ENCODE measurements at places on chromosomes 1 and 21.

GRCh38 chr1:185279571-185279970 is 37.5 kb downstream of the IVNS1ABP start:
- DNase-seq = no peak

DNA sequence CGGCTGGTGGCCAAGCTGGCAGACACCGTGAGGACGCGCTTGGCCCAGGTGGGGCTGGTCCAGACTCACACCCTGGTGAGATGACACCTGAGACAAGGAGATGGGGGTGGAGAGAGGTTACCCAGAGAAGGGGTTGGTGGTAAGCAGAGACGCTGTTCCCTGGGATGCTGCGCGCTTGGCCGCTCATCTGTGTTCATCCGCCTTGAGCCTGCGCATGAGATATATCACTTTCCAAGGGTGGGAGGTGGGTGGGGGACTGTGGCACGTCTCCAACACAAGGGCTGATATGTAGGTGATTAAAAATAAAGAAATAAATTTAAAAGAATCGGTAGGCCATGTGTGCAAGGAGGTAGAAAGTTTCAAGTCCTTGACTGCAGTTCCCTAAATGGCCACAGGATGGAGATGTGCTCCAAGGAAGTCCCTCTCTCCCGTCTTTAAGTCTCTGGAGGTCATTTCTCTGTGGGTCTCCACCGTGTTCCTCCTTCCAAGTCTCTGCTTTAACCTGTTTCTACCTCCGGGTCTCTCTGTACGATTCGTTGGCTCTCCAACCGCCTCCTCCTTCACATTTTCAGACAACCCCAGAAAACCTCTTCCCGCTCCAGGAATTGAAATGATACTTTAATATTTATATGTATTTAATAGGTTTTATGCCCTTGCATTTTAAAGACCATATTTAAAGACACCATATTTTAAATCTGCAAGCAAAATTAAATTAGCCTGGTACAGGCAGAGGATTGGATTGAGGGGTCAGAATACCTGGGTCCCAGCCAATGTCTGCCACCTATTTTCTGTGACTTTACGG is 4.5 kb downstream of the TTC24 start:
- peak; percentile 55 for DNase-seq

DNA sequence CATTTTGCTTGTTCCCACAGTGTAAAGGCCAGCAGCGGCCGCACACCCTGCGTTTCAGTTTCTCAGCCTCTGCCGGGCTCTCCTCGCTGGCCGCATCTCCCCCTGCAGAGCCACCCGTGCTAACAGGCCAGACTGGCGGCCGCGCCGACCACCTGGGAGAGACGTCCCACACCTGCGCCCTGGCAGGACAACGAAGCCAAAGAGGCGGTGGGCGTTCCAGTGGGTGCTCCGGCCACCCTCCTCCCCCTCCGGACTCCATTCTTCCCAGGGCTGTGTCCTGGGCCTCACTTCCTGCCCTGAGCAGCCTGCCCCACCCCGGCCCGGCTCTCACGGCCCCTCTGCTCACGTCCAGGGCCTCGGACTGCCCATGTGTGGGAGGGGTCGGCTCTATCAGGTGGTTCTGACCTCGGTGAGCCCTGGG is 31.9 kb upstream of the SLC19A1 start:
- DNase-seq = no peak

GRCh38 chr1:151003180-151003579 is 3.5 kb downstream of the MINDY1 start:
- DNase-seq = no peak

- DNase-seq = no peak
Measured at GRCh38 chr1:37793773-37794371, at the start of gene MANEAL. Gene MANEAL, plus strand, starts transcription at chr1:37793847. Its CDS starts 336 bp downstream, at chr1:37794183.

GRCh38 chr1:163085904-163086268 is 16.7 kb downstream of the RGS4 start:
- DNase-seq = no peak

- no peak for DNase-seq
Measured at GRCh38 chr1:89670163-89670562, 37.2 kb downstream of the LRRC8C start.

GRCh38 chr1:45038661-45039364 is 26.8 kb downstream of the UROD start:
- DNase-seq = no peak

DNA sequence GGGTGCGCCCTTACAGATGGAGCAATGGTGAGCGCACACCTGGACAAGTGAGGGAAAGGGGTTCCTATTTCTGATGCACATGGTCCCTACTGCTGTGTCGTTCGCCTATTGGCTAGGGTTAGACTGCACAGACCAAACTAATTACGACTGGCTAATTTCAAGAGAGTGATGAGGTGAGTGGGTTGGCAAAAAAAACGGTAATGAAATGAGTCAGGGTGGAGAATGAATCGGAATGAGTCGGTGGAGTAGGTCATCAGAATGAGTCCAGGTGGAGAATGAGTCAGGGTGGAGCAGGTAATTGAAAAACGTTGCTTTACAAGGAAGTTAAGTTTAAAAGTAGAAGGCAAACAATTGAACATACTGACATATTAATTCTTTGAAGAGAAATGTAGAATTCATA is 79.8 kb downstream of the WDR4 start:
- DNase-seq = no peak

DNA sequence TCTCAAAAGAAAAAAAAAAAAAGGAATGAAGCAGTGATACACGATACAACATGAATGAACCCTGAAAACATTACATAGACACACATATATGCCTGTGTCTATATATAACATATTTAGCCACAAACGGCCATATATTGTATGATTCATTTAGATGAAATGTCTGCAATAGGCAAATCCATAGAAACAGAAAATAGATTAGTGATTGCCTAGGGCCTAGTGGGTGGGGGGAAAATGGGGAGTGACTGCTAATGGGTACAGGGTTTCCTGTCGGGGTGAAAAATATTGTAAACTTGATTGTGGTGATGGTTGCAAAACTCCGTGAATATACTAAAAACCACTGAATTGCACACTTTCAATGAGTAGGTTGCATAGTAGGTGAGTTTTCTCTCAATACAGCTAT is 6.0 kb upstream of the H6PD start:
- DNase-seq = no peak

GRCh38 chr21:46066591-46067331 is 31.2 kb upstream of the COL6A2 start:
- DNase-seq = no peak

DNA sequence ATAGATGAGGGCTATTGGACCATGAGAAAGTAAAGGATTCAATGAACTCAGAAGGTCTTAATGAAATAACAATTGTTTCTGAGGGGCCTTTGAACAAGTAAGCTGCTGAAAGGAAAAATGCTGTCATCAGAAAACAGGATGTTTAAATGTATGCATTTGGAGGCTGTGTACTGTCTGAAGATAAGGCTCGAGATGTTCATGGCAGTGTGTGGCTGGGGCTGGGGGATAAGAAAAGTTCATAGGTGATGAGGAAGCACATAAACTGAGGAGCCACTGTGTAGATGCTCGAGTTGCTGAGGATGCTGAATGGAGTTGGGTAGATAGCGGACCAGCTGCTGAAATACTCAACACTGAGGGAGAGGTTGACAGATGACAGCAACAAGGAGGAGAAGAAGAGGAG is 17.8 kb downstream of the THEM4 start:
- DNase-seq = no peak

GRCh38 chr1:107499139-107499744 is 358.4 kb downstream of the NTNG1 start:
- DNase-seq = no peak

DNA sequence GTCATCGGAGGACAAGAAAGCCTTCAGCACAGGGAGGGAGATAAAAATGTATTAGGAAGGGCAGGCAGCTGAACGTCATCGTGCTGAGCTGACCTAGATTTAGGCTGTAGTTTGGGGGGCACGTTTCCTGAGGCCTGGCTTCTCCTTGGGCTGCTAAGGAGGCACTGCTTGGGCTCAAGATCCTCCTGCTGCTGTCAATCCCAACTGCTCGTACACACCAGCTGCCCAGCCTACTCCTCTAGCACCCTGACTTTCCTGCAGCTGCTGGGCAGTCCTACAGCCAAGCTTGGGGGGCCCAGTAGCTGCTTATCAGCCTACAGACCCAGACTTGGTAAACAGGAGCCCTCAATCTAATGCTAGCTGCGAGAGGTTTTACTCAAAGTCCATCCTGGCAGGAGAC is 6.2 kb downstream of the TMEM35B start:
- DNase-seq = no peak

DNA sequence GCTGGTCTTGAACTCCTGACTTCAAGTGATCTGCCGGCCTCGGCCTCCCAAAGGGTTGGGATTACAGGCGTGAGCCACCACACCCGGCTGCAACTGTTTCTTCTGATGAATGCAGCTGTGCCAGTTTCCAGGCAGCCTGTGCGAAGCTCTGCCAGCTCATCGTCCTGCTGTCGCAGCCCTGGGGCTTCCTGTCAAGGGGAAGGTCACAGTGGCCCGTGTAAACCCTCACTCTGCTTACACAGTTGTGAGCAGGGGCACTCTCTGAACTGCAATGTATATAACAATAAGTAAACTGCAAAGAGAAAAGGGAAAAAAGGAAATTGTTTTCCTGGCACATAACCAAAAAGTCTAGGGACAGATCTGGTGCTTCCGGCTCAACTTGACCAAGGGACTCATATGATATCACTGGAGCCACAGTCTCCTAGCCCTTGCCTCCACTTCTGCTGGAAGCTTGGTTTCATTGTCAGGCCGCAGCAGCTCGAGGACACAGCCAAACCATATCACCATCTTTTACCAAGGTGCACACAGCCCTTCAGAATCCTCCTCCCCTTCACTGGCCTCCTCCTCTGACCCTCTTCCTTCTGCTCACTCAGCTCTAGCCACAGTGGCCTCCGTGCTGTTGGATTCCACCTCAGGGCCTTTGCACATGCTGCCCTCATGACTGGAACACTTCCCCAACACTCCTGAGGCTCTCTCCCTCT is 22.8 kb upstream of the LBR start:
- DNase-seq = no peak

DNA sequence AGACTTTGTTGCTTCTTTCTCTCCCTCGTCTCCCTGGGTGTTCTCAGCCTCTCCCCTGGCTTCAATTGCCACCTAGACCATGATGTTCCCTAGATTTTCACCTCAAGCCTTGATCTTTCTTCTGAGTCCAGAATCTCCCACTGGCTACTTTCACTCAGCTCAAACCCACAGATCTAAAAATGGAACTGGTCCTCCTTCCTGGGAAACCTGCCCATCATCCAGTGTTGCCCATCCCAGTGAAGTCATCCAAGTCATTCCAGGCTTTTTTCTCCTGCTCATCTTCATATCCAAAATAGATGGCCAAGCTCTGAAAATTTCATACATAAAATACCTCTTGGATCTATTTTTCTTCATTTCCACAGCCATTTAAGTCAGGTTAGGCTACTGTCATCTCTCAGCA is 347.4 kb downstream of the KCNH1 start:
- DNase-seq = no peak

DNA sequence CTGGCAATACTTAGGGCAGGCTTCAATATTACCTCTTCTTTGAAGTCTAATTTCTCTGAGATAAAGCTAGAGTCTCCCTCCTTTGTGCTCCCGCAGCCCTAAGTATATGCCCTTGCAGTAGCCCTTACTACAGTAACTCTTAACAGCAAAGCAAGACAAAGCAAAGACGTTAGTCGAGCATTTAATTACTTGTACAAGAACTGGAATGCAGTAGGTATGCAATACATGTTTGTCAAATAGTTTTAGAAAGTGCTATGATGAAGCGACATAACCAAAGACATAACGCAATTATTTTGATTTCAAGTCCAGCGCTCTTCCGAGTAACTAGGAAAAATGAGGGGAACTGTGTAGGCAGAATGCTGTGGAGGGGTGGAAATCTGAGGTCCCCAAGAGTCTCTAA is 1.6 kb downstream of the P3H1 start:
- no peak for DNase-seq

DNA sequence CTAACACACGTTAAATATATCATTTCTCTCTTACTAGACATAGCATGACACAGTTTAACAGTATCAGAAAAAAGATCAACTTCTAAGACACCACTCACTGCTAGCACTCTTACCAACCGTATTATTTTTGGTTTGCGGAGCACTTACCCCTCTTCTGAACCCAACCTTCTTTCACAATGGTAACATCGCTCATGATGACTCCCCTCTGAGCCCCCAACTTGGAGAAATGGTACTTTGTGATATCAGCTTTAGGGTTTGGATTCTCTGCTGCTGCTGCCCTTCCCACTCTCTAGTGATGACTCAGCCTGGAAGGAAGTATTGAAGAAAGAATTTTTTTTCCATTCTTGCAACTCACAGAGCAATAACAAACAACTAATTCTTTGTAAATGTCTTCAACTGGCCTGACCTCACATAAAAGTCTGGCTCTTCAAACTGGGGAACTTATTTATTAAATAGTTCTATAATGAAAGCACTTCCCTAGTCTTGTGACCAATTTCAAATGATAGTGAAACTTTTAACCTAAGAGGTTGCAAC is 7.0 kb downstream of the AKT3 start:
- DNase-seq = no peak

- no peak for DNase-seq
Measured at GRCh38 chr1:16137890-16138467, 17.9 kb downstream of the EPHA2 start.

GRCh38 chr21:28230559-28230958 is 762.1 kb downstream of the LTN1 start:
- no peak for DNase-seq

GRCh38 chr1:25774921-25775771 is 24.8 kb upstream of the SELENON start:
- peak; percentile 72 for DNase-seq

DNA sequence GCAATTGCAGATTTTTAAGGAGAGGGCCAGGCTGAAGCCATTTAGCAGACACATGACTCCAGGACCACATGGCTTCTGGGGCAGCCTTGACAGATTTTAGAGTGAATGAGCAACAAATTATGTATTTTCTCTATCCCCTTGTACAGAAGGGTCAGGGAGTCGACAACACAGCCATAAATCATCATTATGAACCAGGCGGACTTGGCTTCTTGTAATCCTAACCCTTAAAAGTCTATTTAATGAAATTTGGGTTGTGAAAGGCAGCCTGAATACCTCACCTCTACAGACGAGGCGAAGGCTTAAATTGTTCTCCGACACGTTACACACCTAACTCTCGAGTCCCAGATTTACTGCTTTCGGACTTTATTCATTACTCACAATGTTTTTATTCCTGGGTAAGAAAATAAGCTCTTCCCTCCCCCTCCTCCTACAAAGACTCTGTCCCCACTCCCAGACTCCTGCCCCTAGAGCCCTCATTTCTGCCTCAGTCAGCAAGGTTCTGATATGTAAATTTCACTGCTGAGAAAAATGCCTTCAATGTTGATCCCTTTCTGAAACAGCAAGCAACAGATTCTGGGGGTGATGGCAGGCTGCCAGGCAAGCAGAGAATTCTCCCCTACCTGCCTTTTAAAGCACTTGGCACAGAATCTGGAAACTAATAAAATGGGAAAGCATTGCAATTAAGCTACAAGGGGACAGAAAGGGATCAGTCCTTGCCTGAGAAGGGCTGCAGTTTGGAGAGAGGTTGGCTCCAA is 51.6 kb downstream of the PLPP3 start:
- no peak for DNase-seq

DNA sequence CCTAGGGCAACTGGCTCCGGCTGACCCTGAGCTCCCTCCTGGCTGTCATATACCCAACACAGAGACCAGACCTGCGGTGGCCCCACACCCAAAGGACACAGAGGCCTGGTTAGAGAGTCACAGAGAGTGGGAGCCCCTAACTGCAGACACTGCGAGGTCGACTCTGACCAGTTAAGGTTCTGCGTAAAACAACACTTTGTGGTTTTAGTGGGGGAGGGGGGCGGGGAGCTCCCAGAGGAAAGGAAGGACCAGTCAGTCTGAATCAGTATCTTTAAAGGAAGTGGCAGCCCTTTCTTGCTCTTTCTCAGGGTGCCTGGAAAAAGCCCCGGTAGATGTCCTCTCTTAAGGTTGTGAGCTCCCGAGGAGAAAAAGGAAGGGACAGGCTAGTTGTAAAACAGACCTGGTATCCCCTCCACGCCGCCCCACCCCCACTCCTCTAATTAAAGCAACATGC is 2.4 kb downstream of the SSBP3 start:
- no peak for DNase-seq

Measured in stimulated activated CD8-positive, alpha-beta memory T cell treated with anti-CD3 and anti-CD28 coated beads, Interleukin-4, amount 100 ng/mL, for 1 hour (primary cell).